ENCODE measurements at places on chromosomes 2 and 18.

- no peak for DNase-seq
Observed at GRCh38 chr2:171297956-171298355, 135.8 kb downstream of the METTL8 start.

- peak; percentile 39 for DNase-seq
Observed at GRCh38 chr2:8893978-8894820, 56.8 kb upstream of the KIDINS220 start.

DNA sequence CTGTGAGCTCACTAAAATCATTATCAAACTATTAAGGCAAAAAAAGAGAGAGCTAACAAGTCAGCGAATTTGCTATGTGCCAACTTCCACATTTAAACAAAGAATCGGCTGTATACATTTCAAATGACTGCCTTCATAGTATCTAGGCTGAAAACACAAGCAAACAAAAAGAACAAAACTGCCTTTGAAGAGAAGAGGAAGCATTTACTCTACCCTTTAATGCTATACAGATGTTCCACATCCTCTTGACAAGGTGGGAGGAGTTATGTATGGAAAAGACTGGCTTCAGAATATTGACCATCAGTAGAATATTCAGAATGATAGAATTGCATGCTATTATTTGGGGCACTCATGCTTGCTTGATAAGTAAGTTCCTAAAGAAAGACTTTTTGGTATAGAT is 741.7 kb downstream of the PLCL1 start:
- no peak for DNase-seq

DNA sequence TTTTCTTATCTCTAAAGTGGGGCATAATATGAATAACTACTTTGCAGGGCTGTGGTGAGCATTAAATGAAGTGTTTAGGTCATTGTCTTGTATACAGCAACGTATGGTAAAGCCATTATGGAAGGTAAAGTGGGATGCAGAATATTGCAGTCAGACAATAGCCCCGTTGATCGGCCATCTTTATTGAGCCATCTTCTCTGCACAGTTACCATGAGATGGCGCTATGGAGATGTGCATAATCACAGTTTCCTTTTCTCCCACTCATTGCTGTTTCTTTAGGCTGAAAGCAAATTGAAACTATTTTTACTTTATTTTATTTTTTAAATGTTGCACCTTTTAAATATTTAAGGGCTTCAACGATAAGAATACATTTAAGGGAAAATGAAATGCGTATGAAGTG is 108.9 kb downstream of the THSD7B start:
- DNase-seq, result peak; percentile 33

GRCh38 chr2:210203147-210203546 is 22.1 kb downstream of the ACADL start:
- DNase-seq, result no peak

- DNase-seq, result no peak
Observed at GRCh38 chr2:39920307-39920801, 141.3 kb upstream of the THUMPD2 start.

GRCh38 chr2:233598952-233599351 is 18.5 kb upstream of the UGT1A8 start:
- no peak for DNase-seq

DNA sequence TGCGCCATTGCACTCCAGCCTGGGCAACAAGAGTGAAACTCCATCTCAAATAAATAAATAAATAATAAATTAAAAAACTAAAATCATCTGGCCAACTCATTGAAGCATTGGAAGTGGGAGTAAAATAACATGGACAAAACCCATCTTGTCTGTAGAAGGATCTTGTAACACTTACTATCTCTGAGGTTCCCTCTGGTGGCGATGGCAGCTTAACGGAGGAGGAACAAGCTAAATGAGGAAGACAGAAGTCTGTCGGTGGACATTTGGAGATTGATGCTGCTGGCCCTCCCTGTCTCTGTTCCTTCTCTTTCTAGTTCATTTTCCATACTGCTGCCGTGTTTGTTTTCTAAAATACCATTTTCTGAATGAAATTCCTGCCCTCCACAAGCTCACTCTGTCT is 43.4 kb downstream of the ZCCHC2 start:
- DNase-seq, result no peak

DNA sequence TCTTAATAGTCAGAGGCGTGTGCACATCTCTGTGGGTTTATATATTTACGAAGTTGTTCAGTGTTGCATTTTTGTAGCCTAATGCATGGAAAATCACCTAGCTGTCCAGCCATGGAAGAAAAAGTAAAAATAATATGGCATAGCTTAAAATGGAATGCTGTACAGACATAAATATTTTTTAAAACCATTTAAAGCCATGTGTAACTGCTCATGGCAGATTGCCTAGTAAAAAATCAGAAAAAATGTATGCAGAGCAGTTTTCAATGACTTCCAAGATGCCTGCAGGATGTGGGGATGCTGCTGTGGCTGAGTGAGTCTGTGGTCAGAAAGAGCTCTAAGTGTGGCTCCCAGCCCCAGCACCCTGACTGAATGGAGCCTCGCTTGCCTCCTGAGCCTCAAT is 64.8 kb upstream of the ALKAL2 start:
- no peak for DNase-seq

DNA sequence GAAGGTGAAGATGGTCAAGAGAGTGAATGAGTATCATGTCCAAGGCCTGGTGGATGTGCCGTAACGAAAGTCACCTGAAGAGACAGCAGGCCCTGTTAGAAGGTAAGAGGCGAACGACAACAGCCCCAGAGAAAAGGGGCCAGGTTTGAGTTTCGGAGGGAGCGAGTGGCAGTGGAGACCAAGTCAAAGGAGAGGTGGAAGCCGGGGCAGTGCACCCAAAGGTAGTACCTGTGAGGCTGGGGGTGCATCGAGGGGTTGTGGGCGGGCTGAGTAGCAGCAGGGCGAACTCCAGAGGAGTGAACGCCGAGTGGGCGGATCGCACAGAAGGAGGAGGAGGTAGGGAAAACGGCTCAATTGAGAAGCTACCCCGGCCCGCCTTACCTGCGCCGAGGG is 358 bp downstream of the USP37 start:
- DNase-seq, result no peak

GRCh38 chr2:1282552-1282951 is 130.7 kb upstream of the TPO start:
- no peak for DNase-seq

DNA sequence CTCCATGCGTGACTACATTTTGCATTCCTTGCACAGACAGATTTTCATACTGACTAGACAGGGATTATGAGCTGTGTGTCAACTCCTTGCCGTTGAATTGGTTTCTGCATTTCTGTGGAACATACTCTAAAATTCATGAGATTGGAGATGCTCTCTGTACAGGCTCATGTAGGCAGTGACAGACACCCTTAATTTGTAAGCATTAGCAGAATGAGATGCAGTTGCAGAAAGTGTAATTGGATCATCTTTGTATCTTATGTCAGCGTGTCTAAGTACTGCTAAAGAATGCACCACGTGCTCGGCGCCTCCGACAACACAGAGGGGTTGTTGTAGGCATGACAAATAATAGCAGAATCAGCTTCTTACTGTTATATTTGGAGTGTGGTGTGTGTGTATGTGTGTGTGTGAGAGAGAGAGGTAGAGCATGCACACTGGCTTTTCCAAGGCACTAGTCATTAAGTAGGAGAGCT is 212.4 kb downstream of the CMPK2 start:
- no peak for DNase-seq

- DNase-seq, result no peak
Observed at GRCh38 chr2:219056896-219057708, 3.6 kb downstream of the IHH start.

DNA sequence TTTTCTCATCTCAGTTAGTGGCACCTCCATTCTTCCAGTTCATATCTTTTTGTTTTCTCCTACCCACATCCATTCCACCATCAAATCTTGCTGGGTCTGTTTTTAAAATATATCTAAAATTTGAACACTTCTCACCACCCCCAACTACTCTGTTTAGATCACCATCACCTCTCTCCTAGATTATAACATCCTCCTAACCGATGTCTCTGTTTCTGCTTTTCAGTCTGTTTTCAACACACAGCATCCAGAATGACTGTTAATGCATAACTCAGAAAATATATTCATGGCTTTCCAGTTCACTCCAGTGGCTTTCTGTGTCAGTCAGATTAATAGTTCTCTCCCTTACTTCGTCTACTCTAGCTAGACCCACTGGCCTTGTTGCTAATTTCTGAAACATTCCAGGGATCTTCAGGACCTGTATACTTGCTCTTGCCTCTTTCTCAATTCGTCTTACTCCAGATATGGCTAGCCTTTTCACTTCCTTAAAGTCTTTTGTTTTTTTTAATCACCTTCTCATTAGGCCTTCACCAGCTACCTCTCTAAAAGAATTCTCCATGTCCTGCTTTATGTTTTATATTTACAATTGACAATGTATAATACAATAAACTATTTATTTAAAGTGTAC is 105.3 kb downstream of the COMMD1 start:
- DNase-seq, result no peak

DNA sequence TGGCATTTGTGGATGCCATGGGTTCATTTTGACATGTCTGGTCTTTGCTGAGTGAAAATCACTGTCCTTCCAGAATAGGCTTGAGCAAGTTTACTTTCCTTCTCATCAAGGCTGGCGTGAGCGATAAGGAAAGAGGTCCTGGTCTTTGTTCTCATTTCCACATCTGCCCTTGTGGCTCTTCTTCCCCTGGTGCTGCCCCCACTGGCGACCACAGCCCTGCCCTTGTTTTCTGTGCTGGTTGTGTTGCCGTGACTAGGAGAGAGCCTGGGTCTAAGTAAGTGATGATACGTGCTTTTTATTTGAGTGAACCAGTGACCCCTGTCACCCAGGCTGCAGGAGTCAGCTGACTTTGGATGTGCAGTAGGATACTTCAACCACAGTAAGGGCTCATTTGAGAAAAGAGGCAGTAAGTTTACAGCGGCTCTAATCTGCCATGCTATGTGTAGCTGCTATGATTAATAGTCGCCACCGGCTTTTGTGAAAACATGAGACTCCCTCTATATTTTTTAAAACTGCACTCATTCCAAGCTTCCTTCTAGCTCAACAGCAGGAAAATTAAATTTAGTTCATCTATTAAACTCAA is 441.7 kb downstream of the RNF144A start:
- DNase-seq, result no peak

- no peak for DNase-seq
Observed at GRCh38 chr18:32804134-32804888, 31.5 kb upstream of the KLHL14 start.

- no peak for DNase-seq
Observed at GRCh38 chr2:66443979-66444861, 9.3 kb downstream of the MEIS1 start.

GRCh38 chr18:39274535-39274934 is 1708.9 kb upstream of the CELF4 start:
- DNase-seq, result no peak

DNA sequence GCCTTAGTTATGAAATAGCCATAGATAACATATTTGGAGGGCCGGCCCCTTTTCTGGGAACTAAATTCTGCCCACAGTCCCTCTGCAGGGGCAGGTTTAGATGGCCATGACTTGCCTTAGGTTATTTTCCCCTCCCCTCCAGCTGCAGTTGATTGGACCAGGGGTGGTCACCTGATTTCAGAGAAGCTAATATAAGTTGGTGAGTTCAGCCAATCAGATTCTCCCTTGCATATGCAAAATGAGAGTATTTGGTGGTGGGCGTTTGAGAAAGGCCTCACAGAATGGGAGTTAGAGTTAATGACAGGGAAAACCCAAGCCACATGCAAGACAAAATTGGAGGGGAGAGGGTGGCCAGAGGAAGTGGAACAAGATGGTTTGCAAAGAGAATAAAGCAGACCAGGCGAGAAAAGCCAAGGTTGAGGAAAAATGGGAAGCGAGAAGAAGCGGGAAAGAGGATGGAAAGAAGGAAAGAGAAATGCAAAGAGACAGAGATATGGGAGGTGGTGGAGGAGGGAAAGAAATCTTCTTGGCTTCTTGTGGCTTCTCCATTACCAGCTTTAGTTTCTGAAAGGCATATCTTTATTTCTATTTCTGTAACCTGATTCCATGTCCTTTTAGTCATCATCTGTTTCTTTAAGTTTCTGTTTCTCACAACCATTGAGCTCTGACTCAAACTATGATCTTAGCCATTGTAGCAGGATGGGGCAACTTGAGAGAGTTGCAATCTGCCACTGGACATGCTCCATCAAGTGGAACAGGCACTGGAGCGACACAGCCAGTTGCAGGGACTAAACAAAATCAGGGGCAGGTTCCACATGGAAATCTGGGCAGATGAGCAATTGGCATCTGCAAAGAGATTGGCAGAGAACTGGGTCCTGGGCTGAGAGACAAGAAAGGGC is 108.1 kb upstream of the SIX3 start:
- no peak for DNase-seq

- no peak for DNase-seq
Observed at GRCh38 chr18:39313992-39314391, 1748.4 kb upstream of the CELF4 start.

DNA sequence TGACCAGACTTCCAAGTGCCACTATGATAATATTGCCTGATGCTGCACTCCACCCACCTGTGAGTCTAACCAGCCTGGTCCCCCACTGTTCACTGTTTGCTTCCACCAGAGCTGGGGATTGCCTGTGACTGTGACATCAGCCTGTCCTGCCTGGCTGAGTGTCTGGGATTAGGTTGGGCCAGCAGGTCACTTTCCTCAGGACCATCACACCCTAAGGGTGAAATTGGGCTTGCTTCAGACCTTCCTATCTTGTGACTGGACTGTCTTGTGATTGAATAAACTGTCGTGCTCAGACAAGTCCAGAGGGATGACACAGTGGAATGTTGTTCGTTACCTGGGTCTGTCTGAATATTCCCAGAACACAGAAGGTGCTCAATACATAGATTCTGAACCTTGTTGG is 87.4 kb upstream of the HK2 start:
- no peak for DNase-seq

GRCh38 chr2:30218814-30219213 is 12.5 kb upstream of the LBH start:
- peak; percentile 83 for DNase-seq

- no peak for DNase-seq
Observed at GRCh38 chr2:208970070-208970469, 453.8 kb upstream of the MAP2 start.

DNA sequence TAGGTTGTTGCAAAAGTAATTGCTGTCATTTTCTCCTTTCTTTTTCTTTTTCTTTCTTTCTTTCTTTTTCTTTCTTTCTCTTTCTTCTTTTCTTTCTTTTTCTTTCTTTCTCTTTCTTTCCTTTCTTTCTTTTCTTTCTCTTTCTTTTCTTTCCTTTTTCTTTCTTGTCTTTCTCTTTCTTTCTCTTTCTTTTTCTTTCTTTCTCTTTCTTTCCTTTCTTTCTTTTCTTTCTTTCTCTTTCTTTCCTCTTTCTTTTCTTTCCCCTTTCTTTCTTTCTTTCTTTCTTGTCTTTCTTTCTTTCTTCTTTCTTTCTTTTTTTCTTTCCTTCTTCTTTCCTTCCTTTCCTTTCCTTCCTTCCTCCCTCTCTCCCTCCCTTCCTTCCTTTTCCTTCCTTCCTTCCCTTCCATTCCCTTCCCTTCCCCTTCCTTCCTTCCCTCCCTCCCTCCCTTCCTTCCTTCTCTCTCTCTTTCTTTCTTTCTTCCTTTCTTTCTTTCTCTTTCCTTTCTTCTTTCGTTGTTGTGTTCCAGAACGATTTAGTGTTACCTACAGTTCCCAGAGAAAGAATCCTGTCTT is 178.9 kb downstream of the RPIA start:
- no peak for DNase-seq

- DNase-seq, result no peak
Observed at GRCh38 chr18:47260120-47260923, 8.9 kb upstream of the SKOR2 start.

- DNase-seq, result no peak
Observed at GRCh38 chr18:37508207-37508606, 57.4 kb downstream of the CELF4 start.

GRCh38 chr2:203346612-203347011 is 18.4 kb downstream of the ABI2 start:
- no peak for DNase-seq

Data from SW480 (cell line).